CD4-positive, alpha-beta T cell treated with Interleukin-4 for 1 hour (primary cell): ENCODE measurements at places on chromosomes 11 and 22.

DNA sequence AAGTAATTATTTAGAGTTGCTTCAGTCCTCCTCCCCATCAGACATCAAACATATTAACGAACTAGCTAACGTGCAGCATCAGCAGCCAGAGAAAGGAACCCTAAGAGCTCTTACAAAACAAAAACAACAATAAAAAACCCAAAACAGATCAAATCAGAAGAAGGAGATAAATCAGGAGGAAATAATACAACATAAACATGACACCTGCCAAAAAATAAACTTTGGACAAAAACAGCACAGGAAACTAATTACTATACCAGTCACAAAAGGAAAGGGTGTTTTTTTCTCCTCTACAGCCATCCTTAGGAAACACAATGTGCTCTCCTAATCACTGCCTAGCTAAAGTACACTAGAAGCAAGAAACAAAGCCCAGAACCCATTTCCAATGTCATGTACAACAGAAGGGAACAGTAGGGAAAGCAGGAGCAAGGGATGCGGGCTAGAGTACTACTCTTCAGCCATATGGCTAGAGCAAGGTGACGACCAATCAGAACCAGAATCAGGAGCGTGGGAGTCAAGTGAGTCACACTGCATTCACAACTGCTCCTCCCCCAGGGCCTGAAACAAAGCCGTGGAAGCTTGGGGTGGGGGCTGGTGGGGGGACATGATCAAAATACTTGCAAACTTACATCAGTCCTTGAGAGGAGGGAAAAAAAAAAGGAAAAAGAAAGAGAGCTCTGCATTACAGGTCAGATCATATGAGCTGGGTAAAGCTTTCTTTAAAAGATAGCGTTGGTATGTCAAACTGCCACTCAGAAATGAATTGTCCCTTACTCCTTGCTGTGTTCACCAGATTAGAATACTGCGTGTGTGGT is 60.4 kb downstream of the LARGE2 start:
- DNase-seq = no peak

GRCh38 chr22:24875862-24876506 is 70.0 kb downstream of the SGSM1 start:
- DNase-seq = no peak

GRCh38 chr22:30990690-30991089 is 21.6 kb downstream of the TUG1 start:
- DNase-seq = no peak

DNA sequence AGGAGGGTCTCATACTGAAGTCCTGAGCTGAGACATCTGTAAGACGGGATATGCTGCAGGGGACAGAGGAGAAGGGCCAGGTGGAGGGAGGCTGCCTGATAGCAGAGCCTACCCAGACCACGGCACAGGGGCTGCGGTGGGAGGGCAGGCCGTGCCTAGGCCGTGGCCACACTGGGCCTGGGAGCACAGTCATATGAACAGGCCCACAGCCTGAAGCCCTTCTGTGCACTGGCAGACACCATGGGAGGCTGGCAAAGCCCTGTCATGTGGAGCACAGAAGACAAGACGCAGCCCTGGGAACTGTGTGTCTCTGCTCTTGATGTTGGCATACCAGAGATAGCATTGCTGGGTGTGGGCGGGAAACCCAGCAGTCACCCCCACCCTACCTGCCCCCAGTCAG is 3.3 kb downstream of the SPATA19 start:
- DNase-seq = no peak

- DNase-seq = no peak
Measured at GRCh38 chr11:108934696-108935095, 269.8 kb downstream of the DDX10 start.

DNA sequence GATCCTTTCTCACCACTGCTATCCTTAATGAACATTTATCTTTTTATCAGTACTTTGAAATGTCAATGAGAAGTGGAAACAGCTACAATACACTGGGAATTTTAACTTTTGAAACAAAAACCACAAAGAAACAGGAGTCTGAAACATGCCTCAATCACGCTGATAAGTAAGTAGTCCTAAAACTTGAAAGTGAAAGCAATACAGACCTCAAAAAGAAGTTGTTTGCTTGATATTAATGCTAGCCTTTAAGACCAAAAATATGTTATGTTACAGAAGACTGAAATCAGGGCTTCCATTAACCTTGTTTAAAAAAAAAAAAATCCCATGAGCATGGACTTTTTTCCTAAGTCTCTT is 21.3 kb downstream of the PHF21A start:
- DNase-seq = peak; percentile 39

DNA sequence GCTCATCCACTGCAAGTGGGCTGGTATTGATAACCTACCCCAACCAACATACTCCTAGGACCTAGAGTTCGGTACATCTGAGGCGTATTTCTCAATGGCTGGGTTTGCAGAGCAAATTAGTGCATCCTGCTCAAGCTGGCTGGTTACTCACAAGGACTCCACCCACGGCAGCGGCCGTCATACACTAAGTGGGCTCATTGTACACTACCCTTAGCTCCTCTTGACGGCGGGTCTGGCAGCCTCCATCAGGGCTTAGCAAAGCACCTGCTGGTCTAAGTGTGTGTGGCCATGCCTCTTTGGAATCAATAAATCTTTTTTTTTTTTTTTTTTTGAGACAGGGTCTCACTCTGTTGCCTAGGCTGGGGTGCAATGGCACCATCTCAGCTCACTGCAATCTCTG is 20.2 kb upstream of the KCNJ11 start:
- DNase-seq = no peak

GRCh38 chr22:27790376-27791158 is 11.0 kb downstream of the MN1 start:
- DNase-seq = no peak

GRCh38 chr11:64916040-64916774 is 802 bp downstream of the ATG2A start:
- peak; percentile 68 for DNase-seq

DNA sequence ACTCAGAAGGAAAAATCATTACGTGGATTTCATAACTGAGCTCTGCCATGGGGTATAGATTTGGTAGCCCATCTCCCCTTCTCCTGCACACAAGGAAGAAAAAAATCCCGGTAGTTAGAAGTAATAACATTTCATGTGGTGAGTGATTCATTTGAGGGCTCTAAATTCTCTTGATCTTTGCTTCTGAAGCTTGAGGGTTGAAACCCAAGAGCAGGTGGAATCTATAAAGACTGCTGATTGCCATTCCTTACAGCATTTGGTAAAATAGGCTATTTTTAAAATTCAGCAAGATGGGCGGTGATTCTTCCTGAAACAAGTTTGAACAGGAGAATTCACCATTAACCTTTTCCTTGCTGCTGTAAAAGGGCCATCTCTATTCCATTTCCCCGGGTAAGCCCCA is 266.1 kb downstream of the CADM1 start:
- DNase-seq = no peak

DNA sequence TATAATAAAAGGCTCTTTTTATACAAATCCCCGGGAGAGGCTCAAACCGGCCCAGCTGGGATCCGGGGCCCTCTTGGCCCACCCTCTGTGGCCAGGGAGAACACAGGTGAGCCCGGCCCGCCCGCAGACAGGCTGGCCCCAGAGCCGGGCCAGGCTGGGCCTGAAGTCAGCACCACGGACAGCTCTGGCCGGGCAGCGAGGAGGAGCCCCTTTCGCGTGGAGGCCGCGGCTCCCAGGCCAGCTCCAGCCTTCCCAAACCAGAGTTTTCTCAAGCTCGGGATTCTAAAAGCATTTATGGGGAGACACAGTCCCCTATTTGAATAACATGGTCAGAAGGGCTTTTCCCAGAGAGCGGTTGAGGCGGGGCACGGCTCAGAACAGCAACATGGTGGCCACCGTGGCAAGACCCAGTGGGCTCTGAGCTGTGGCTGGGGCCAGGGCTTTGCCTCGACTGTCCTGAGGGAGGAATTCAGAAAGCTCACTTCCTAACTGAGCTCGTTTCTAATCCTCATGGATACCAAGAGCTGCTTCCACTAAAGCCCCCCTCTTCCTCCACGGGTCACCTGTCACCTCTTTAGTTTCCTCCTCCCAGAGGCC is 115.4 kb downstream of the BRD1 start:
- DNase-seq = no peak

DNA sequence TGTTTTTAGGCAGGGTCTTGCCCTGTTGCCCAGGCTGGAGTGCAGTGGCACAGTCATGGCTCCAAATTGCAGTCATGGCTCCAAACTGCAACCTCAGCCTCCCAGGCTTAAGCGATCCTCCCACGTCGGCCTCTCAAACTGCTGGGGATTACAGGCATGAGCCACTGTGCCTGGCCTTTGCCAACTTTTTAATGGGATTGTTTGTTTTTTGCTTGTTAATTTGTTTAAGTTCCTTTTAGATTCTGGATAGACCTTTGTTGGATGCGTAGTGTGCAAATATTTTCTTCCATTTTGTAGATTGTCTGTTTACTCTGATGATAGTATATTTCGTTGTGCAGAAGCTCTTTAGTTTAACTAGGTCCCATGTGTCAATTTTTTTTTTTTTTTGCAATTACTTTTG is 10.0 kb upstream of the SCGB1D1 start:
- no peak for DNase-seq

GRCh38 chr22:29801153-29801552 is 34.0 kb downstream of the UQCR10 start:
- DNase-seq = no peak

GRCh38 chr11:108984523-108984922 is 319.7 kb downstream of the DDX10 start:
- no peak for DNase-seq

- no peak for DNase-seq
Measured at GRCh38 chr11:69075421-69076128, 26.8 kb downstream of the TPCN2 start.

DNA sequence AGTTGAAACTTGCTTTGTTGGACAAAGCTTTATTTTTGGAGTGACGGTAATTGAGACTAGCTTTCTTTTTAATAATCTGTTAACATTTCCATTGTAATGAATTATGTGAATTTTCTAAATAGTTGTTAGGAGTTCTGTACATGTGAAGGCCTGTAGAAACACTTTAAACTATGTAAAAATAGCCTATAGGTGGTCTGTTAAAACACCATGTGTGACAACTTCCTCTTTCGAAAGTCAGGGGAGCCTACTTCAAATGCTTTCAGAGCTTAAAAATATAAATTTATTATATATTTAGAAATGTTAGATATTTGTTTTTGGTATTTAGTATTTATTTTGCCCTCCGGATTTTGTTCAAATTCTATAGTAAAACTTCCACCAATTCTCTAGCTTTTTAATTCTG is 28.7 kb downstream of the DDIAS start:
- no peak for DNase-seq

DNA sequence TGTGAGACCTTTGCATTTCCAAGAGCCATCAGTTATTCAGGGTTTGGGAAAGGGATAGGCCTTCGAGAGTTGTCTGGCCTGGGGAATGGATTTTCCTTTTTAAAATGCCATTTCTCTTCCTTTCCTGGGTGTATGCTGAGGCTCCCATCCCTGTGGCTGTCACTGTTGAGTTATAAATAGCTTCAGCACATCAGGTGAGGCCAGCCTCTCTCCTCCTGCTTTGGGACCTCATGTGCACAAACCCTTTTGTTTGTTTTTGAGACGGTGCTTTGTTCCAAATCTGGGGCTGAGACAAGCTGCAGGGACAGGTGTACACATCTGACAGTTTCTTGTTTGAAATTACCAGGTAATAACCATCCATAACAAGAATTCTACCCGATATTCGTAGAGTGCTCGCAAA is 1.3 kb downstream of the TEF start:
- no peak for DNase-seq

GRCh38 chr11:57311109-57311936 is 13.4 kb downstream of the TNKS1BP1 start:
- DNase-seq = peak; percentile 53

GRCh38 chr11:32511926-32512325 is 71.7 kb upstream of the EIF3M start:
- DNase-seq = no peak

- no peak for DNase-seq
Measured at GRCh38 chr22:49196046-49196511, 631.6 kb downstream of the BRD1 start.

DNA sequence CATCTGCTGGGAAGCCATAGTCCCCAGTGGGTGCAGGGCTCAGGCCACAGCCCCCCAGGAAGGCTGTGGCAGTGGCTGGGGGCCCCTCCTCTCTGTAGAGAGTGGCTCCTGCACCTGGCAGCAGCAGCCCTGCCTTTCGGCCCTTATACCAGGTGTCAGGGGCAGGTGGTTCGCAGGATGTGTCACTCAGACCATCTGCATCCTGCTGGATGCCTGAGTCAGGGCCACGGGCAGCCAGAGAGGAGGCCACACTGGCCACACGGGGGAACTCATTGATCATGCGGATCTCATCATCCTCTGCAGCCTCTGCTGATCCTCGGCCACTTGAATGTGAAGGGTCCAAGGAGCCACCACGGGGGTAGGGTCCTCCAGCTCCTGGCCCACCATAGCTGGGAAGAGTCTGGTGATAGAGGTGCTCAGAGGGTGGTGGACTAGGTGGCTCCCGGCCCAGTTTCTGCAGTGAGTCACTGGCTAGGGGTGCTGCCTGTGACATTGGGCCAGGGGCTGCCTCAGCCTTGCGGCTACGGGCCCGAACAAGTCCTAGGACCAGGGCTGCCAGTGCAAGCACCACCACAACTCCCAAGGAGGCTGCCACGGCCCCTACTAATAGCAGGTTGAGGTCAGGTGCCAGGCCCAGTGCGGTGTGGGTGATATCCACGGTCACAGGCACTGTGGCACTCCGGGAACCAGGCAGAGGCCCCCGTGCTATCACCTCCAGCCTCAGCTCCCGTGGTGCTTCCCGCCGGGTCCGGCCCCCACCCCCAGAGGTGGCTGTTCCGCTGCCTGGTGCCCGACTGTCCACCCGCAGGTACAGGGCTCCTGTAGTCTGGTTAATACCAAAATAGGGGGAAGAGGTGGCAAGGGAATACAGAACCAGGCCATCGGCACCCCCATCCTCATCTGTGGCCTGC is 3.3 kb upstream of the TPP1 start:
- DNase-seq = no peak

- DNase-seq = no peak
Measured at GRCh38 chr11:8080069-8080670, 841 bp upstream of the TUB start.

GRCh38 chr22:28883657-28883916 is 215 bp downstream of the ZNRF3 start:
- no peak for DNase-seq

- DNase-seq = peak; percentile 52
Measured at GRCh38 chr11:2930704-2931419, 1.6 kb upstream of the PHLDA2 start.

GRCh38 chr11:75328426-75329277 is 22.8 kb downstream of the ARRB1 start:
- DNase-seq = peak; percentile 57

DNA sequence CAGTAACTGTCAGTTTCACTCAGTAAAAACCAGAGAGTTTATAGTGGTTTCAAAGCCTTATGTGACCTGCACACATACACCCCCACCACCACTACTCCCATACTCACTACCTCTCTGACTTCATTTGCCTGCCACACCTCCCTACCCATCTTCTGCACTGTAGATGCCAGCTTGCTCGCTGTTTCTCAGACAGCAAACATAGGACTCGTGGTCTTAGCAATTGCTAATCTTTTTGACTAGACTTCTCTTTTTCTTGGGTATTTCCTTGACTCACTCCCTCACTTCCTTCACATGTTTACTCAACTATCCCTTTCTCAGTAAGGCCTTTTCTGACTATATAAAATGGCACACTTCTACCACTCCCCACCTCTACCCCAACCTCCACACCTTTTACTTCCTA is 27.8 kb downstream of the CEP295 start:
- no peak for DNase-seq
